ENCODE measurements at places on chromosomes 7 and 10.

- no peak for DNase-seq
Observed at GRCh38 chr10:4546500-4546899, 279.5 kb upstream of the AKR1E2 start.

DNA sequence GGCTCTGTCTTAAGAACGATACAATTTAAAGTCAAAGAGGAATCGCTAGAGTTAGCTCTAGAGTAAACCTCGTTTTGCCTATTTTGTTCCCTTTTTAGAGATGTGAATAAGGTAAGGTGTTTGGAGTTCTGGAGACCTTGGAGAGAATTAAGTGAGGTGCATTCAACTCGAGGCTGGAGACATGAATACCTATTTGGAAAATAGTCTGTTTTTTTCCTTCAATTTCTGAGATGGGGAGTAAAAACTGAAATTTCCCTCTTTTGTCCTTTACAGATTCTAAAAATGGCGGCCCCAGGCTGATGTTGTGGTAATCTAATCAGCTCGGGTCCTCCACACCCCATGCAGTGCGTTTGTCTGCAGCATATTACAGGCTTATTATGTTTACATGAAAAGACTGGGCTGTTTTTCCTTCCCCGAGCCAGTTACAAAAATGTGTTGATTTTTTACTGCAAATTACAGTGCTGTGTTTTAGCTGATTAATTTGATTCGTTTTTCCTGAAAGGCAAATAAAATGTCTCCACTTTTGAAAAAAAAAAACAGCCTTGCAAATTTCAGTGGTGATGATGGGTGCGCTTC is 1.5 kb downstream of the KMT2E start:
- no peak for DNase-seq

GRCh38 chr7:82926477-82926876 is 236.2 kb downstream of the PCLO start:
- no peak for DNase-seq

DNA sequence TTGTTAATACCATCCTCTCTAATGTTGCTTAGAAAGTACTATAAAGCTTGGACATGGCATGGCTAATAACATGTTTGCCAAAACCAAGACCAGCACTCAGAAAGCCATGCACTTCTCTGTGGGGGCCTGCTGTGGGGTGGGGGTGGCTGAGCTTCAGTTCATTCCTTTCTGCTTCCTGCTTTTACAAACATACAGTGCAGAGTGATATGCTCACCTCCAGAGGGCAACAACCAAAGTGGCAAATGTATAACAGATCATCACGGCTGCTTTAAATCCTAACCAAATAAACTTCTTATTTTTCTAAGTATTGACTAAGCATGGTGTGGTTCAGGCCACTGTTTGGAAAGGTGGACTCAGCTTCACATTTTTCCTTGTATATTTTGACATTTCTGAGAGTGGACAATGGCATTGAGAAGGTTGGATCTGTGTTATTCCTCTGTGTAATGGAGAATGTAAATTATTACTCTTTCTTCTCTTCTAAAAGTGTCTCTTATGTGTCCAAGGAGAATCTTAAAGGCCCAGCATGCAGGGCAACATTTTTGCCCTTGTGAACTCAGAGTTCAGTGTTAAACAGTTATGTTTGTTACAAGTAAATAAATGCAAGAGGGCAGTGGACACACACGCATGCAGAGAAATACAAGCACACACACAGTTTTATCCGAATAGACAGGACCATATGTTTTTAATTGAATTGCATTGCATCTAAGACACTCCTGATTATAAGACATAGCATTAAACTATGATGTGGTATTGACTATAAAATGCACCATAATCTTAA is 186.1 kb downstream of the HERPUD2 start:
- no peak for DNase-seq

DNA sequence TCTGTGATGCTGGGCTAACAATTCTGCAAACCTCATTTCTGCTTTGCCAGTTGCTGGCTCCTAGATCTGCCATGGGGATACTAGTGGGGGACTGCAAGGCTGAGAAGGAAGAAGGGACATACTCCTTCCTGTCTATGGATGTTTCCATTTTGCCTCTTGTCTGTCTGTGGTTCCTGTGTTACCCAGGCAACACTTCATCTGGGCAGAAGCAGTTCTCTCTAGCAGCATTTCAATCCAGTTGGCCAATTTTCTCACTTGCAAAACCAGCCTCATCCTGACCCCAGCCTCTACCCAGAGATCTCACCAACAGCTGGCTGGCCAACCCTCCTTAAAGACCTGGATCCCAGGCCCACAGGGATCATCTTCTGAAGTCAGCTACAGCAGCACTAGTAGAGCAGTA is 131.7 kb downstream of the DOCK4 start:
- DNase-seq, result no peak

DNA sequence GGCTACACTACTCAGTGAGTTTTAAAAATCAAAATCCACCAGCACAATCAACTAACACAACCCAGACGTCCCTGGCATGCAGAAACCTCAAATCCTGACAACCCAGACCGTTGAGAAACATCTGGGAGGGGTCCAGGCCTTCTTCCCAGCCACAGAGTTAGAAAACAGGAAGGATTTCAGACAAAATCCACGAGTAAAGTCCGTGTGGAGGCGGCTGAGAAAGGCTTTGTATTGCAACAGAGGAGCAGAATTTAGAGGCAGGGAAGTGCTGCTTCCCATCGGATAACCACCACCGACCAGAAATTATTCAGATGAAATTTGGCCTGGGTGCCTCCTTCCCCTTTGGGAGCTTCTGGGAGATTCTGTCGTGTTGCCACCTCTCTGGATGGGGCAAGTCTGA is 61.5 kb downstream of the TNS3 start:
- DNase-seq, result no peak

DNA sequence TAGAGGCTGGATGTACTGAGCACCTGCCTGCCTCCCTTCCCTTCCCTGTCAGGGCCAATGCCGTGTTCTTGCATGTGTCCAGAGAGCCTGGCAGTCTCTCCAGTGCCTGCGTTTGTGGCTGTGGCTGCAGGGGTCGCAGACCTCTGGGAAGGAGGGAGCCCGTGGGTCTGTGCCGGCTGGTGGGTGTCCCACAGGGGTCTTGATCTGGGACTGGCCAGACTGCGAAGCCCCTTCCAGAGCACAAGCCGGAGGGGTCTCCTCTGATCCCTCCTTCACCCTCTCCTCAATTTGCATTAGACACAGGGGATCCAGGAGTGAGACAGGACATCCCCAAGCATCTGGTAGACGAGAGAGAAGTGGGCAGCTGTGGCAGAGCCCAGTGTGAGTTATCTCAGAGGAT is 199.2 kb downstream of the ADARB2 start:
- DNase-seq, result no peak

DNA sequence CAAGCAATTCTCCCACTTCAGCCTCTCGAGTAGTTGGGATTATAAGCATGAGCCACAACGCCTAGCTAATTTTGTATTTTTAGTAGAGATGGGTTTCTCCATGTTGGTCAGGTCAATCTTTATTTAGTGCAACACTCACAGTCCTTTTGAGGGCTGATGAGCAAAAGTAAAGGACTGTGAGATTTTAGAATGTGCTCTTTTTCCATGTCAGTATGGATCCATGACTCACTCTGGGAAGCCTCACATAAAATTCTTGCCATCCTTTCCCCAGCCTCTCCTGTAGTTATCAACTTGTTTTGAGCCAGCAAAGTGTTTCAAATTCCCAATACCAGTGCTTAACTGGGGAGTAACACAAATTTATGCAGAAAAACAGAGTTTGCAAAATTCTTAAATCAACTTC is 135.8 kb upstream of the CXCL12 start:
- no peak for DNase-seq

GRCh38 chr7:43077732-43078391 is 34.6 kb upstream of the HECW1 start:
- DNase-seq, result no peak

DNA sequence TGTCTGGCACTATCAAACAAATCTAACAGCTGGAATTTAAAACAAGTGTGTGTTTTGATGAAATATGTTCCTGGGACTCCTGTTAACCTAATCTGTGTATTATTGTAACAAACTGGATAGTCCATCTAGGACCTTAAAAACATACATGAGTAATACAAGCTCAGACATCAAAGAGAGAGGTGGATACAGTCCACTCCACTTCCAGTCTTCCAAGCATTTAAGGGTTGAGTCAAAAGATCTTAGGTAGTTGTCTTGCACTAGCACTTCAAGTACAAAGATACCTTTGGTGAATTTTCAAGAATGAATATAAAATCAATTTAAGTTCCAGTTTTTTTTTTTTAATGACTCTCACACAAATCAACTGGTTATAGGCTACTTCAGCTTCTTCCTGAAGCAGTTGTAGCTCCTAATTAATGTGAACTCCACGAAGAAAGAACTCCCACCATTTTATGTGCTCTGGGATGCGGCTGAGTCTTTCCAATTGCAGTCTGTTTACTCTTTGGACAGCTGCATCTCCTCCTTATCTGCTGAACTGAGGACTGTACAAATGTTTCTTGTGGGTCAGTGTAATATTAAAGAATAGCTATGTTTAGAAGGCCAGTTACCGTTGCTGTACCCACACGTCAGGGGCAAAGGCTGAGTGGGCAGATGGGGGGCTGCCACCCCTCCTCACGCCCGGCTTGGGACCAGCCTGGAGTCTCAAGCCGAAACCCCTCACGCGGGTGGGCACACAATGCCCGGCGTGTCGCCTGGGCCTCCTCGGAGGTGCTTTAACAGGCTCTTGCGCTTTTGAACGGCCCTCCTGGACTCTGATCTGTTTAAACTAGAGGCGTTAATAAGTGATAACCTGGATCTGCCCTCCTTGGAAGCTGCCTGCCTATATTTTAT is 2.9 kb upstream of the IGF2BP3 start:
- no peak for DNase-seq

GRCh38 chr10:44045020-44045419 is 339.9 kb downstream of the CXCL12 start:
- no peak for DNase-seq

- no peak for DNase-seq
Observed at GRCh38 chr7:126569402-126569801, 683.3 kb downstream of the GRM8 start.

DNA sequence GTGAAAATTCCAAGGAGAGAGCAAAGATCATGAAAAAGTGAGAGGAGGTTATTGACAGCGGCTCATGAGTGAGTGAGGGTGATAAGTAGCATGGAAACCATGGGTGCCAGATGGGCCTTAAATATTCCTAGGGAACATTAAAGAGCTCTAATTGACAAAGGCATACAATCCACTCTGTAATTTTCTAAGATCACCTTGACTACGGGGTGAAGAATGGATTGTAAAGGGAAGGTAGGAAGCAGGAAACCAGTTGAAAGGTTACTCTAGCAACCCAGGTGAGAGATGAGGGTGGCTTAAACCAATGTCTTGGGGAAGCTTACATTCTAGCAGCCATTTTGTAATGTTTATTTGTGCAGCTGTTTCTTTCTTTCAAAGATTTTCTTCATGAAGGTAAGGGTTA is 75.7 kb downstream of the RSU1 start:
- no peak for DNase-seq

Data from esophagus squamous epithelium (tissue), 5 donors.